ENCODE measurements at places on chromosomes 12 and 14.

DNA sequence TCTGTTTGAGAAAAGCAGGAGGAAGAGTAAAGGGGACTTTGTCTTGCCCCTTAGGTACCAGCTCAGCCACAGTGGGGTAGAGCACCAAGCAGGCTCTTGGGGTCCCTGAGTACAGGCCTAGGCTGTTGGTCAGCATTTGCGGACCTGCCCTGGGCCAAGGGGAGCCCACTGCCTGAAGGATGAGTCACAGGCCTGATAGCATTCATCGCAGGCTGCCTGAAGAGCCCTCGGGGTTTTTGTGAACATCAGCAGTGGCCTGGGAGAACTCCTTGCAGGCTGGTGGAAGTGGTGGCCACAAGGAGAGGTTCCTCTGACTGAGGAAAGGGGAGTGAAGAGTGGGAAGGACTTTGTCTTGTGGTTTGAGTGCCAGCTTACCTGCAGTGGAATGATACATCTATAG, 25.0 kb upstream of the P2RX7 start:
- no peak for DNase-seq

DNA sequence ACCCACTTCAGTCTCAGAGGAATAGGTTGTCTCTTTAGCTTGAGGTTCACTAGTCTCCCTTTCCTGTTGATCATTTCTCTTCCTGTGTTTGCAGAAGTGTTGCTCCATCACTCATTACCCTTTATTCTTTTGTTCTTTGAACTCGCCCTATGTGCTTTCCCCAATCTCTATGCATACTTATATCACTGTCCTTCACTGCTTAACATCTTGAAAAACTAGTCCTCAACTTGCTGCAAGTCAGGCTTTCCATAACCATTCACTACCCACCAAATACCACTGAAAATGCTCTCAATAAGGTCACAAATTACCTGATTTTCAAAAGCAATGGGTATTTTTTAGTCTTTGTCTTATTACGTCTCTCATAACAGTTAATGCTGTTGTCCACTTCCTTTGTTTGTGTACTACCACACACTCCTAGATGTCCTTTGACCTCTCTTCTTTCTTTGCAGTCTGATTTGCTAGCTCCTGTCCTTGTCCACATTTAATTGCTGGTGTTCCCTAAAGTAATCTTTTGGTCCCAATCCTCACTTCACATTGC, 80.8 kb downstream of the RIC8B start:
- no peak for DNase-seq

- no peak for DNase-seq
Observed at GRCh38 chr14:39875028-39875427, 442.8 kb upstream of the FBXO33 start.

DNA sequence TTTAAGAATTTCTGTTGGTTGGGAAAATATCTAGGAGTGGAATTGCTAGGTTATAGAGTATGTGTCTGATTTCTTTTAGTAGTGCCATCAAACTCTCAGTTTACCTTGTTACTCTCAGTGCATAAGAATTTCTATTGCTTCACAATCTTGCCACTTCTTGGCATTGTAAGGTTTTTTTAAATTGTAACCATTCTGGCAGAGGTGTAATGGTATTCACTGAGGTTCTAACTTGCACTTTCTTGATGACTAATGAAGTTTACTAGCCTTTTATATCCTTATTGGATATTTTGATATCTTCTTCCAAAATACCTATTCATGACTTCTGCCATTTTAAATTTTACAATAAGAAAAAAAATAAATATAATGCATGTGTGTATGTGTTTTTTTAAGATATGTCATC, 478.0 kb downstream of the NAV3 start:
- DNase-seq, result no peak

DNA sequence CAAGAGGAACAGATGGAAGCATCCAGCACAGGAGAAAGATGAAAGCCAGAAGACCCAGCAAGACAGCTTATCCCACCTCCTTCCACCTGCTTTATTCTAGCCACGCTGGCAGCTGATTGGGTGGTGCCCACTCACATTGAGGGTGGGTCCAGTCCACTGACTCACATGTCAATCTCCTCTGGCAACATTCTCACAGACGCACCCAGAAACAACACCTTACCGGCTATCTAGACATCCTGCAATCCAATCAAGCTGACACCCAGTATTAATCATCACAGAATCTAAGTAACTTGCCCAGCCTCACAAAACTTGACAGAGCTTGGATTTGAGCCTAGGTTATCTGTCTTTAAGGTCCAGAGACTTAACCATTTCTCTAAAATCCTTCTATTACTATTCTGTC, 208.9 kb downstream of the PAH start:
- DNase-seq, result no peak

GRCh38 chr12:28568118-28568517, 377.9 kb downstream of the CCDC91 start:
- no peak for DNase-seq

GRCh38 chr12:122250047-122250446, 16.2 kb downstream of the VPS33A start:
- no peak for DNase-seq

- no peak for DNase-seq
Observed at GRCh38 chr14:55446833-55447232, 6.4 kb upstream of the TBPL2 start.

GRCh38 chr12:1019283-1019682, 28.3 kb downstream of the ERC1 start:
- no peak for DNase-seq

DNA sequence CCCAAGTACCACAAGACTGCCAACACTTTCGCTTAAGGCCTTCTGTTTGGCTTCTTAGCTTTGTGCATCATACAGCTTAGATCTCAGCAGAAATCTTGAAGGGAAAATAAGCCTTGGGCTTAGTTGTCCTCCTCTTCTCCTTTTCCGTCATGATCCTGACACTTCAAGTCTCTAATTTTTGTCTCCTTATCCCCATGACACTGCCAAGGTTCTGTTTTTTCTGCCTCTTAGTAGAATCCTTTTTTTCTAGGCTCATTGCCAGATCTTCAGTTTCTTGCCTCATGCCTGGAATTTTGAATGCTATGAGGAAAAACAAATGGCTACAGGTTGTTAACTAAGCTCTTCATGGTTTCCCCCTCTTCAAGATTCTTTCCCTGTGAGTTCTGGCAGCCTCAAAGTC, 450.4 kb downstream of the LRFN5 start:
- DNase-seq, result peak; percentile 7

GRCh38 chr12:46439793-46440511, 67.4 kb upstream of the SLC38A2 start:
- no peak for DNase-seq

DNA sequence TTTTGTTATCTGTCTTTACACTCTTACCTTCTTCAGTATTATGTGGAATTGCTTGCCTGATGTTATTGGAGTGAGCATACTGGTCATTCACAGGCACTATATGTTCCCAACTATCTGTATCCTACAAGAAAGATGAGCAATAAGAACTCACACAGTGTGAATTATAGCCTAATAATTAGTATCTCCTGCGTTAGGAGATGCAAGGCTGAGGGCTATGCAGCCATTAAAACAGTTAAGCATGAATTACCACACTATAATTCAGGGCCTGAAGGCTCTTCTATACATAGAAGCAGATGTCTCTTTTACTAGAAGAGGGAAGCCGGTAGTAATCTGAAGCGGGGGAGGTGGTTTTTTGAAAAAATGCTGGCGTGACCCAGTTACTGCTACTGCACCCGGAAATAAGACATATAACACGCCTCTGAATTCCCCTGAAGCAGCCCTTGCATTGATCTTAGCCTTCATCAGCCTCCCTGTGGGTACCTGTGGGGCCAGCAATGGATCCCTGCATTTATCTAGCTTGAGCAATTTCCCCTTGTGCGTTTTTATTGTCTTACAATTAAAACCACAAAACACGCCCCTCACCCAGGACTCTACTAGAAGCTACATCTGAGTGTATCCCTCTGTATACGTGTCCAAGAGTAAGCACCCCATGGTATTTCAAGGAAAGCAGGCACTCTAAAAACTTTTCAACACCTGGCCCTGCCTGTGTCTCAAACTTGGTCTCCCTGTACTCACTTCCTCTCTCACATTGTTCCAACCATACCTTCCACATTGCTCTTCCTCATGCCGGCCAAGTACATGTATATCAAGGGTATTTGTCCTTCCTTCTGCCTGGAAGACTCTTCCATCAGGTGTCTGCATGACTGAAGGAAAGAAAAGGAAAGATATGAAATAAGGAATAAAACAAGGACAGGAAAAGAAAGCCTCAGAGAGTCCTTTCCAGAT, 210.9 kb upstream of the ARID2 start:
- DNase-seq, result no peak

DNA sequence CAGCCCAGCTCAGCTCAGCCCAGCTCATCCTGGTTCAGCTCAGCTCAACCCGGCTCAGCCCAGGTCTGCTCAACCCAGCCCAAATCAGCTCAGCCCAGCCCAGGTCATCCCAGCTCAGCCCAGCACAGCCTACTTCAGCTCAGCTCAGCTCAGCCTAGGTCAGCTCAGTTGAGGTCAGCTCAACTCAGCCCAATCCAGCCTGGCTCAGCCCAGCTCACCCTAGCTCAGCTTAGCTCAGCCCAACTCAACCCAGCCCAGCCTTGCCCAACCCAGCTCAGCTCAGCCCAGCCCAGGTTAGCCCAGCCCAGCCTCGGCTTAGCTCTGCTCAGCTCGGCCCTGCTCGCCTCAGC, 332.3 kb downstream of the TMEM121 start:
- no peak for DNase-seq

GRCh38 chr12:65039301-65039700, 81.8 kb downstream of the WIF1 start:
- DNase-seq, result no peak

GRCh38 chr12:109110988-109111495, 5.3 kb upstream of the ACACB start:
- DNase-seq, result peak; percentile 90

GRCh38 chr12:32211900-32212156, 105.2 kb downstream of the BICD1 start:
- DNase-seq, result no peak

DNA sequence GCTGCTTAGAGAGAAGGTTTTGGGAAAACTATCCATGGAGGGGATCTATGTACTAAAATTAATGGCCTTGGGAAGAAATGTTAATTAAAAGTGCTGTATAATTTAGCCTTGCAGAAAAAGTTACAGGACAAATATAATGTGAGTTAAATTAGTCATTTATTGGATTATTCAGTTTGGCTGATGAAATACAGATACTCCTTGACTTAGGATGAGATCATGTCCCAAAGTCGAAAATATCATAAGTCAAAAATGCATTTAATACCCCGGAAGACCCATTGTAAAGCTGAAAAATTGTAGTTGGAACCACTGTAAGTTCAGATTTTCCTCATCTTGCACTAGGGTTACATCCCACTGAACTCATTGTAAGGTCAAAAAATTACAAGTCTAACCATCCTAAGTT, 9.7 kb downstream of the RTRAF start:
- no peak for DNase-seq

GRCh38 chr12:96427269-96427729, 27.1 kb upstream of the CDK17 start:
- peak; percentile 41 for DNase-seq

- no peak for DNase-seq
Observed at GRCh38 chr14:65038966-65039365, 52.3 kb downstream of the FNTB start.

DNA sequence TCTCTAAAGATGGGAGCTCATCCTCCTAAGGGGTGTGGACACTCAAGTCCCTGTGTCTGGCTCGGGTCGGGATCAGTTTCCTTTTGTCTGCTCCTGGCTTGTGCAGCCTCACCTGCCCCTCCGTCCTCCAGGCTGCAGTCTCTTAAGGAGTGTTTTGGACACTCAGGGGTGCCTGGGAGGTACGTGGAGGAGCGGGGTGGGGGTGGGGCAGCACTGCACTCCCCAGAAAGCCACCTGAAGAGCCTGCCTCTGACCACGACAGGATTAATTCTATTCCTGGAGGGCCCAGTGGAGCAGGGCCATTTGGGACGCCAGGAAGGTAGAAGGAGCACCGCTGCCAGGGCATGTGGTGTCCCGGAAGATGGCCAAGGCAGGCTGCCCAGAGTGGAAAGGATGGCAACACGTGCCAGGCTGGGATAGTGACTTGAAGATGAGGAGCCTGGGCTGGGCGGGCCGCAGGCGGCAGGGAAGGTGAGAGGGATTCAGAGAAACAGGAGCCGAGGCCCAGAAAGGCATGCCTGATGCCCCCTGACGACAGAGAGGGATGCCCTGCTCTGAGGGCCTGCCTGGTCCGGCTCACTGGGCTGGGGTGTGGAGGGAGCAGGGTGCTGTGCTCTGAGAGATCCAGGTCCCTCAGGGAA, 14.8 kb upstream of the LRTM2 start:
- no peak for DNase-seq

DNA sequence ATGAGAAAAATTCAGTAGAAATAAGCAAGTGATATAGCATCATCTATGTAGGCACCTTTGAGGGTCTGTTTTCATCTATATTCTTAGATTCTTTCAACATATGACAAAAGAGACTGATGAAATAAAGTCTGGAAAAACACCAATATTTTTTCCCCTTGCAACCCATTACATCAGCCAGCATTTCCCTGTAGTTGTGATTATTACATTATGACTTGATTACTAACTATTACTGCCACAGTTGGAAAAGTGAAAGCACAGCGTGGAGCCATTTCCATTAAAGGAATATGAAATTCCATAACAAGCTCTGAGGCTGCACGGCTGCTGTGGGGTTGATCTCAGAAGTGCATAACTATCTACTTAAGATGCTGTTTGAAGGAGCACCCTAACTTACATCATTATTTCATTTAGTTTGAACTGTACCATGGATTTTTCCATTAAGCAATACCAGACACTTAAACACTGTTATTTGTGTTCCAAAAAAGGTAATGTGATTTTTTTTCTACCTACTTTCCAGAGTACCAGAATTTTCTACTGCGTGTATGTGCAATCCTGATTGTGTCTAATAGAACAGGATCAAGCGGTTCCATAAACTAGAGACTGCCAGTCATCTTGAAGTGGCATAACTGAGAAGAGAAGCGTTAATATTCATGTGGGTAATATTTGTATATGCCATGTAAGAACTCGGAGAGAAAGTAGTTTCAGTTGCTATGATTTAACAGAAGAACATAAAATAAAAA, 405.5 kb downstream of the MDGA2 start:
- DNase-seq, result no peak

- peak; percentile 52 for DNase-seq
Observed at GRCh38 chr14:70045844-70046535, 142.8 kb downstream of the SLC8A3 start.

- peak; percentile 37 for DNase-seq
Observed at GRCh38 chr12:56634242-56634836, 4.2 kb upstream of the BAZ2A start.

GRCh38 chr12:69254046-69254445, 14.7 kb downstream of the CPSF6 start:
- peak; percentile 70 for DNase-seq

- DNase-seq, result no peak
Observed at GRCh38 chr12:96260231-96260630, 66.1 kb downstream of the ELK3 start.

- no peak for DNase-seq
Observed at GRCh38 chr12:49190974-49191373, 2.1 kb upstream of the TUBA1A start.

DNA sequence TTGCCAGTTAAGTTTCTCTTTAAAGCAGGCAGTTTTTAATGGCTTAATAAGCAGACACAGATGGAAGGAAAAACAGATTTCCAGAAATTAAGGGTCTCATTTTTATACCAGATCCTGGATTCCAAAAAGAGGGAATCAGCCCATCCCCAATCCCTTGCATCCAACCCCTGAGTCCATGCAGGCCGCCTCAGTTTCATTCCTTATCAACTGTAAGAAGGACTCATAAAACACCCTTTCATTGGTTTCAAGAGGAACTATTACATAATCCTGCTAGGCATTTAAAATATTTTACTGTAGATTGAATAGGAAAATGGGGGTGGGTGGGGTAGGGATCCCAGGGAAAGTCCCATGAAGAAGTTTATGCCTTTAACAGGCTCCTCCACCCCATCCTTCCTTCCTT, 9.4 kb downstream of the CCDC184 start:
- no peak for DNase-seq

GRCh38 chr12:114847441-114848035, 163.6 kb upstream of the TBX3 start:
- DNase-seq, result no peak

All from pons (tissue), 1 donor.